Activated T-helper 2 cell treated with anti-CD3 and anti-CD28 coated beads, Interferon-gamma antibody, Interleukin-2, Interleukin-4, amounts not matched to agents 10 μg/mL and 5 μg/mL and 100 μg/mL, durations not matched to agents 14 hours and 24 hours and 36 hours (primary cell): ENCODE measurements at places on chromosomes 13 and 19. TPM values are rescaled to one million over a fixed set of nuclear protein-coding genes. Genes with fewer than 3 reads are reported as not detected.

ADGRE3 gene
- total RNA-seq: not detected in 2 replicates

KCNN1 gene
- 0.14 and 0.16 TPM in 2 replicates for total RNA-seq

GRCh38 chr19:17757125-17757524 is 5.8 kb downstream of the FCHO1 start:
- H3K4me1 ChIP-seq: peaks cover 20% of the 10 kb centered on the region
- no peaks in the 10 kb centered on the region for H3K27me3 ChIP-seq

DNA sequence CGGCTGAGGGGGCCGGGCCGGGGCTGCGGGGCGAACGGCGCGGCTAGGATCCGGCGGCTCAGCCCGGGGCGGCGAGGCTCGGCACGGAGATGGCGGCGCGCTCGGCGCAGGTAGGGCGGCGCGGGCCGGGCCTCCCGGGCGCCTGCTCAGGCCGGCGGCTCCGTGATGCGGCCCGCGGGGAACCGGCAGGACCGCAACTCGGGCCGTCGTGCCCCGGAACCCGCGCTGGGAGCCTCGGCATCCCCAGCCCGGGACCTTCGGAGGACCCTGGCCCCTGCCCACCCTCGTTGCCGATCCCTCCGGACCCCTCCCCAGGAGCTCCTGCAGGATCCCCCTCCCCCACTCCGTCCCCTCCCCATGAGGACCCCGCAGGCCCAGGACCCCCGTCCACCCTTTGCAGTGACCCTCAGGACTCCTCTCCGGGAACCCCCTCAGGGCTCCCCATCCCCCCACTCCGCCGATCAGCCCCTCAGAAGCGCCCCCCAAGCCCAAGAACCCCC is 304 bp downstream of the EVI5L start:
- H3K27me3 ChIP-seq: peaks cover 5% of the 10 kb centered on the region
- H3K4me3 ChIP-seq: peak overlapping the region; percentile 86
- H3K4me1 ChIP-seq: peaks cover 11% of the 10 kb centered on the region
- no peak for DNase-seq
- H3K27ac ChIP-seq: no peak overlapping the region

DNA sequence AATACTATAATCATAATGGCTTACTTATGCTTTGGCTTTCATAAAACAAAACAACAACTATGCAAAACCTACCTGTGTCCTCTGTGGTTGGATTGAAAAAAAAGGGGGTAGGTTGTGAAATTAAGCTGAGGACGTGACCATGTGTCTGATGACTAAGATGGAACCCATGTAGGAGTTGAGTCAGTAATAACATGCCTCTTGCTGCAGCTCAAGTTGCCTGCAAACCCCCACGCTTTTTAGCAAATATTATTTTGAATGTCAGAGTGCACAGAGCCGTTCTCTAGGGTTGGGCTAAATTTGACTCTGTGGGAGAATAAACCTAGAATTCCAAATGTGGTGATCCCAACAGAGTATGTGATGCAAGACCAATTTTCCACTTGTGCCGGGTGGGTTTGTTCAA is 209.3 kb downstream of the KCNRG start:
- DNase-seq: no peak
- H3K27me3 ChIP-seq: peaks cover 56% of the 10 kb centered on the region
- H3K4me1 ChIP-seq: peaks cover 49% of the 10 kb centered on the region
- no peaks in the 10 kb centered on the region for H3K36me3 ChIP-seq
